T47D (cell line): ENCODE measurements at places on chromosomes 4 and X.

GRCh38 chrX:69238887-69239231 lies 73.6 kb upstream of the PJA1 start:
- DNase-seq = no peak

- no peak for DNase-seq
Observed at GRCh38 chr4:87717276-87718031, 67.4 kb downstream of the DMP1 start.

DNA sequence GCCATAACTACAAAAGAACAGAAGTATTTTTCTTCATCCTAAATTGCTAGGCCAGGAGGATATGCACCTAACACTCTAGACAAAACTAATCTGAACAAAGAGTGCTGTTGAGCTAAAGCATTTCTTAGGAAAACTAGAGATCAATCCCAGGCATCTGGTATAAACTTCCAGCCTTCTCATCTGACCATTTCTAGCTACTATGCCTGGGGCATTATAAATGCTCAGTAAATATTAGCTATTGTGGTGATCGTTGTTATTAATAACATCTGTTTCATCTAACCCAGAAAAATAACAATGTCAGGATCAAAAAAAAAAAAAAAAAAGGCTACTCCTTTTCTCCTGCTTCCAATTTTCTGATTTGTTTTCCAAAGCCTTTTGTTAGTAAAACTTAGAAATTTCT lies 7.7 kb upstream of the SLC10A6 start:
- DNase-seq = no peak

DNA sequence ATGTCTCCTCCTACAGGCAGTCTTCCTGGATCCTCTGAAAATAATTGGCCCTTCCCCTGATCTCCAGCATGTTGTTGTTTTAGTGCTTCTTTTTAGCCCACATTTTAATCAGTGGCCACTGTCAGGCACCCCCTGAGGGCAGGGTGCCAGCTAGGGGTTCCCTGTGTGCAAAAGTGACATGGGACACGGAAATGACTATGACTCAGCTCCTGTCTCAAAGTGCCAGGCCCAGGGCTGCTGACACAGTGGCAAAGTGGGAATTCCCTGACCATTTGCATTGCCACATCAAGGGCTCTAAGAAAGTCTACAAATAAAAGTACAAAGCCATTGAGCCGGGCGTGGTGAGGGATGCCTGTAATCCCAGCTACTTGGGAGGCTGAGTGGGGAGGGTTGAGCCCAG lies 24.8 kb downstream of the HMX1 start:
- no peak for DNase-seq

DNA sequence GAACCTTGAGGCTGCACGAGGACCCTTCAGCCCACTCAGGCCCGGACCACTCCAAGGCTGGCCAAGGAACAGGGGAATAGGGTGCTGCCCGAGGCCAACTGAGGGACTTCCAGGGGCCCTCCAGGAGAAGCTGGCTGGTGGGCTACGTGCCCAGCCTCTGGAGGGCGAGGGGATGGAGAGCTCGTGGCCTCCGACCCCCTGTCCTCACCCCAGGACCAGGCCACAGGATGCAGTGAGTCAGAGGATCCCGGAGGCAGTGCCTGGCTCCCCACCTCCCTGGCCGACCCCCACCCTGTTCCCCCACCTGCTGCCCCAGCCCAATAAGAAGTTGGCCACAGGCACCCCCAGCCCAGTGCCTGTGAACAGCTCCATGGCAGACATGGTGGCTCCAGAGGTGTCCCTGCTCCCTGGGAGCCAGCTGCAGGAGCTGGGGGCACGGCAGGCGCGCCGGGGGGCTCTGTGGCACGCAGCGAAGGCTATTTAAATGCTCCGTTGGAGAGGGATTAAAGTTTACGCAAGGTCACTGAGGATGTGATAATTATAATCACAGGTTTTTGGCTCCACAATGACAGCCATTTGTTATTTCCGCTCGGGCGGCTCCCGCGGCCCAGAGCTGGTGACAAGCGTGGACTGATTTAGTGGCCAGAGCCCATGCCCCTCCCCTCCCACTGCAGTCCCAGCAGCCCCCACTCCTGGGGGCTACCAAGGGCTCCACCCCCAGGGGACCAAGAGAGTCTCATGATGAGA lies 95.7 kb upstream of the NKX1-1 start:
- no peak for DNase-seq

DNA sequence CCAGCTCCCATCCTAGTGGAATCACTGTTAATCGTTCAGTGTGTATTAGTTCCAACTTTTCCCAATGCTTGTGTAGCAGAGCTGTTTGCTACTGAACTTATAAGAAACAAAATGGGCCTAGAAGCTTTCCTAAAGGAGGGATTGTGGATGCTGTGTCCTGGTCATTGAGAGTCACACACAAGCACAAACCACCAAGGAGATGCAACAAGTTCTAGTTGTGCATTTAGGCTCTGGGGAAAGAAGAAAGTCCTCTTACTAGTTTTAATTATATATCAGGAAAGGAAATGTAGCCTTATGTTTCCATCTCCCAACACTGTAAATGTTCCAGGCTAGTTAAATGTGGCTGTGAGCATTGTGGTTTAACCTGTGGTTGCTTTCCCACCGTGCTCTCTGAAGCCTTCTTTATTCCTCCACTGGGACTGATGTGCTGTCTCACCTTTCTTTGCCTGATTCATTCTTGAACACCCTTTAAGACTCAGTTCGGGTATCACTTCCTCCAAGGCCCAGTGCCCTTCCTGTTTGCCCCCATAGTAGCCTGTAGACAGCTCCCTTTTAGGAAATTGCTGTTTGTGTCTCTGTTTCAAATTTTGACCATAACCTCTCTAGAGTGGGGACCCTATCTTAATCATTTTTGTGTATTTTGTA lies 34.3 kb downstream of the ATP10D start:
- DNase-seq = no peak

DNA sequence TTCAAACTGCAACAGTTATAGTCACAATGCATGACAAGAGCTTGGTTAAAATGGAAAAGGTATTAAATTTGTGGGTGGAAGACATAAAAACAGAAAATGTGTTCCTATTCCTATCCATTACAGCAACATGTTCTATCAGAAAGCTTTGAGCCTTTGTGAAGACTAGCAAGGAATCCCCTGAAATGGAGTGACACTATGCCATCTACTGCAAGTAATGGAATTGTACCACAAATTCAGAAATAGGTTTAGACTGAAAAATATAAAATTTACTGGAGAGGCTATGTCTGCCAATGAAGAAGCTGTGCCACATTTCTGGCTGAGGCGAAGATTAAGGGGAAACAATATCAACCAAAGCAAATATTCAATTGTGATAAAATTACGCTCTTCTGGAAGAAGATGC lies 247.9 kb downstream of the ADAM29 start:
- DNase-seq = peak; percentile 2

DNA sequence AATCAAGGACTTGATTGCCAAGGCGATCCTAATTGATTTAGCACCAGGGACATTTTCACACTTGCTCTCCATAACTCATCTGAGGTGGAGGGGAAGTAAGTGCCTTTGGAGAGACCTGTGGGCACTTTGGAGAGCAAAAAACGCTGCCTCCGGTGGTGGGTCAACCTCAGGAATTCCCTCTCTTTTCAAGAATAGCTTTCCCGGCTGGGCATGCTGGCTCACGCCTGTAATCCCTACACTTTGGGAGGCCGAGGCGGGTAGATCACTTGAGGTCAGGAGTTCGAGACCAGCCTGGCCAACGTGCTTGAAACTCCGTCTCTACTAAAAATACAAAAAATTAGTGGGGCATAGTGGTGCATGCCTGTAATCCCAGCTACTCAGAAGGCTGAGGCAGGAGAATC lies 49.2 kb downstream of the PRPS1 start:
- no peak for DNase-seq

- no peak for DNase-seq
Observed at GRCh38 chrX:64330284-64330683, 65.0 kb downstream of the MTMR8 start.

DNA sequence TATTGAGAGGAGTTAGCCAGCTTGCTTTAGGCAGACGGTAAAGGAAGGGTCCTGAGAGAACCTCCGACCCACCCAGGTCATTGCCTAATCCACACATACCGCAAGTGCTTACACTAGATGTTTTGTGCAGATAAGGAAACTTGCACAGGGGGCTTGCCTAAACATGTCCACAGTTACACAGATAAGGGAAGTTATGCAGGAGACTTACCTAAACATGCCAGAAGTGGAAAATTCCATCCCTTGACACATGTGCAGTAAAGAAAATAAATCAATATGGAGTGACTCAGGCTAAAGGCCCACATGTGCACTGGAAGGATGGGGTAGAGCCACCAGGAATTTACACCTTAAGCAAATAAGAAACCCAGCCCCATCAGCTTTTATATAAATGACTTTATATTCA lies 232.8 kb upstream of the HDX start:
- DNase-seq = no peak

- DNase-seq = no peak
Observed at GRCh38 chrX:37872303-37872655, 24.9 kb upstream of the DYNLT3 start.

DNA sequence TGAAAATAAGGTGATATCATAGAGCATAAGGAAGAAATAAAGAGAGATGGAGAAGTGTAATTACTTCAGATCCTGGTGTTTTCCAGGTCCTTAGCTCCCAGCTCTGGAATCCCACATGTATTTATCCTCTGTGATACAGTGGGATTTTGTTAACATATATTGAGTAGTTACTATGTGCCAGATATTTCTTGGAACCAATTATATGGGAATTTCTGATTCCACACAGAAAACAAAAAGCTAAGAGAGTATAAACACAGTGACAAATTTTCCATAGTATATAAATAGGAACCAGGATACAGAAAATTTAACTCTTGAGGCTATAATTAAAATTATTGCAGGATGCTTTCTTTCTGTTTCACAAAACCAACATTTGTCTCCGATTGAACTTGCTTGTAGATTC lies 1067.5 kb downstream of the PCDH7 start:
- no peak for DNase-seq

GRCh38 chr4:139208404-139208945 lies 31.5 kb upstream of the ELF2 start:
- no peak for DNase-seq

DNA sequence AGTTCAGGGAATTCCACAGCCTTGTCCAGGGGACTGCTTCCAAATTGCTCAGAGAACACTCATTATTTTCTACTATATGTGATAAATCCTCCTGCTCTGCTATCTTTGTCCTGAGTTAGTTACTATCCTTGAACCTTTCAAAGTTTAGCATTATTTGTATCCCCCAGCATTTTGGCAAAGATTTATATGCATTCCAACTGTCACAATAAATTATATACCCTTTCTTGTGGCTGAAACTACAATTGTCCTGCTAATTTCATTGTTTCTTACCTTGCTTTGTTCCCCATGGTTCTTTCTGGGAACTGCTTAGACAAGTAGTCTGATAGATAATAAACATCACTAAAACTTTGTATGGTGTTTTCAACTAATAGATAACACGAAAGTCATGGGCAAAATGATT lies 40.5 kb downstream of the TECRL start:
- DNase-seq = no peak

DNA sequence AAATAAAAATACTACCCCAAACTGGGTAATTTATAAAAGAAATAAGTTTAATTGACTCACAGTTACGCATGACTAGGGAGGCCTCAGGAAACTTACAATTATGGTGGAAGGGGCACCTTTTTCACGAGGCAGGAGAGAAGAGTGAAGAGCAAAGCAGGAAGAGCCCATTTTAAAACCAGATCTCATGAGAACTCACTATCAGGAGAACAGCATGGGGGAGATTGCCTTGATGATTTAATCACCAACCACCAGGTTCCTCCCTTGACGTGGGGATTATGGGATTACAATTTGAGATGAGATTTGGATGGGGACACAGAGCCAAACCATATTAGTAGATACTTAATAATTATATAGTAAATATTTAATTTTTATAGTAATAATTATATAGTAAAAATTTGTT lies 10.1 kb downstream of the CISD2 start:
- DNase-seq = no peak
